Colonic mucosa (tissue), 4 donors: ENCODE measurements at places on chromosomes 5 and 9. TPM values are rescaled to one million over a fixed set of nuclear protein-coding genes. Genes with fewer than 3 reads are reported as not detected.

The OTP gene
- total RNA-seq: not detected

The NUTM2F gene
- not detected for total RNA-seq

The DPM2 gene
- 25.7 TPM for total RNA-seq

The MSMP gene
- total RNA-seq: 2.1 TPM

The APBA1 gene
- total RNA-seq: 6.3 TPM

The ECSCR gene
- 2.2 TPM for total RNA-seq

The LCN9 gene
- not detected for total RNA-seq

The GRXCR2 gene
- total RNA-seq: not detected

The GRHPR gene
- total RNA-seq: 71.1 TPM

The COL5A1 gene
- 10.9 TPM for total RNA-seq

The CDC23 gene
- 27.3 TPM for total RNA-seq

The RFX3 gene
- 9.8 TPM for total RNA-seq

- DNase-seq: no peak
Measured at GRCh38 chr5:153491856-153492255, 1.4 kb downstream of the GRIA1 start.

DNA sequence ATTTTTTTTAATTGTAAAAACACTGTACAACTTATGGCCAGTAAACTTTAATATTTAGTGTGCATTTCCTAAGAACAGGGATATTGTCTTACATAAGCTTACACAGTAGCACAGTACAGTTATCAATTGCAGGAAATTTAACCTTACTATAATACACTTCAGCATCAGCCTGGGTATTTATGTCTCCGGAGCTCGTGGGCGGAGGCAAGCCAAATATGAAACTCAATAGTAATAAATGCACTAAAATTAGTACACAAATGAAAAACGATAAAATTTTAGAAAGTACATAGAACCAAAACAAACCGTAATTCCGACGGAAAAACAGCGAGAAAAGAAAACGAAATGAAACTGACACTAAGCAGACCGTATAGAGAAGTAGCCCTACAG is 91.2 kb downstream of the ANXA2R start:
- DNase-seq: no peak

DNA sequence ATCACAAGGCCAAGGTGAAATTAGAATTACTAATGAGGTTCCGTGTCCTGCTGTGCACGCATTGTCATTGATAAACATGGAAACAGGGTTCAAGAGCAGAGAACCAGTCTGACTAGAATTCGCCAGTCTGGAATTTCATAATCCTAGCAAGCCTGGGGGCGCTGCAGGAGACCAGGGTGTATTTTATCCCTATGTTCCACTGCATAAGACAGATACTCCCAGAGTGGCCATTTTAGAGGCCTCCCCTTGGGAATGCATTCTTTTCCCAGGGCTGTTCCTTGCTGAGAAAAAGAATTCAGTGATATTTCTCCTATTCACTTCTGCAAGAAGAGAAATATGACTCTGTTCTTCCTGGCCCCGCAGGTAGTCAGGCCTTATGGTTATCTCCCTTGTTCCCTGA is 1387.7 kb downstream of the MAT2B start:
- no peak for DNase-seq

- DNase-seq: no peak
Measured at GRCh38 chr9:3875361-3876132, 349.7 kb upstream of the RFX3 start.

DNA sequence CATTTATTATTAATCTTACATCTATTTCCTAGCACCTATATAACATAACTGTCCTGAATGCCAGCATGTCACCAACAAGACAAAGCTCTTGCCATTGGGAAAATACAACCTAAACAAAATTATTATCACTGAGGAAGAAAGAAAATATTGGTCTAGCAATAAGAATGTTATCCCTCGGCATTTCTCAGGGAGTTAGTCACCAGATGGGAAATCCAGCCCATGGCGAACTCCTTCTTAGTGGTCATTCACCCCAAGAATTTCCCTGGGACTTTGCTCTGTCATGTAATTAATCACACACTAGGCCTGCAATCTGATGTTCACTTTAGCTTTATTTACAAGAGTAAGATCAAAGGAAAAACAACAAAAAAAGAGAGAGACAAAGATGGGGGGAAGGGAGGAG is 56.1 kb upstream of the TAS2R1 start:
- no peak for DNase-seq

GRCh38 chr9:133528876-133529241 is 4.1 kb upstream of the MYMK start:
- no peak for DNase-seq

DNA sequence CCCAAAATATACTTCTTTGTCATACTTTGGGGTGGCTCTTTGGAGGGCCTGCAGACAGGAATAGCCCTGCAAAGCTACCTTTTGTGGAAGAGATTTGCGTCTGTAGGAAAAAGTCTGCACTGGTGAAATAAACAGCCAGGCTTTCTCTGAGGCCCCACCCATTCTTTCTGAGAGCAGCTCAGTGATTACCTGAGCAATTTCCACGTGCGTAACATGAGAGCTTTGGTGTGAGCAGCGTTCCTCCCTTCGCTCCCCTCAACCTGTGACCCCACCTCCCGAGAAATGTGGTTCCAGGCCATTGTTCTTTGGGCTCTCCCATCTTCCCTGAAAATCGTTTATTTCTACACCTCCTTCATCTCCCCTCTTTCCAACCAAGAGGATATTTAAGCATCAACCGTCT is 23.8 kb upstream of the FBP1 start:
- DNase-seq: no peak

GRCh38 chr9:135680056-135680455 is 16.9 kb downstream of the LCN9 start:
- no peak for DNase-seq

DNA sequence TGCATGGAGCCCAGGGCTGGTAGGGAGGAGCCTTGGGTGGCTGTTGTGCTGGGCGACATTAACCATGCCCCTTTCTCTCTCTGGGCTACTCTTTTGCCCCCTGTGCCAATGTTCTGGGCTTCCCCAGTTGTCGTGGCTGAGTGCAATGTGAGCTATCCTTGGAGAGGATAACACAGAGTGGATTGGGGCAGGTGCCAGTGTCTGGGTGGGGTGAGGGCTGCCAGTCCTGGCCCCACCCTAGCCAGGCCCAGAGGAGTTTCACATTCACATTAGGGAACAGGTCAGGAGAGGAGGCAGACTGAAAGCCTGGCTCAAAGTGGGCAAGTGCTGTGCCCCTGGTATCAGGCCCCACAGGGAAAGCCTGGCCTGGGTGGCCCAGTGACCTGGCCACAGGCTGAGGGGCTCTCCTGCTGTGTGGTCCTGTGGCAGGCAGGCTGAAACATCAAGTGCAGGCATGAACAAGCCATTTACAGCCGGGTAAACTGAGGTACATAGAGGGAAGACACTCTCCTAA is 7.5 kb upstream of the NDST1 start:
- DNase-seq: peak; percentile 63

DNA sequence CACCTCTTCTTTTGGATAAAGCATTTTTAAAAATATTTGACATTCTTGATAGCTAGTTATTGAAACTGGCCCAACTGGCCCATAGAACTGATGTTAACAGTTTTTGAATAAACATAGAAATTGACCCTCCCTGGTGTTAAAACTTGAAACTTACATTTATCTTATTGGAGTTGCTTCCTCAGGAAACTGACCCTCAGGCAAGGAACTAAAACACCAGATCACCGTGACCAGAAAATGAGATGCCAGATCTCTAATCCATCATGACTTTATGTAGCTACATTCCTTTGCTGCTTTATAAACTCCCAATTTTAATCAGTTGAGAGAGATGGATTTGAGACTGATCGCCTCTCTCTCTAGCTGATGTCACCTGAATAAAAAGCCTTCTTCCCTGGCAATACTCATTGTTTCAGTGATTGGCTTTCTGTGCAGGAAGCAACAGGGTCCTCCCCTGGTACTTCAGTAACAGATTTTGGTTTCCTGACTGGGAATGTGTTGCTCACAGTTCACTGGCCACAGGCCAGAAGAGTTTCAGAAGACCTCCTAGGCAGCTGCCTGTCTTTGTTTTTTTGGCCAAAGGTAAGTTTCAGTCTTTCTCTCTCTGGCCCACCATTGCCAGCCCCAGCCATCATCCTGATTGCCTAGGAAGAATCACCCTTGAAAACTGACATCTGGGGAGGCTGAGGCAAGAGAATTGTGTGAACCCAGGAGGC is 212.4 kb downstream of the DTWD2 start:
- no peak for DNase-seq

GRCh38 chr5:171867786-171868185 is 82.2 kb downstream of the SMIM23 start:
- no peak for DNase-seq

DNA sequence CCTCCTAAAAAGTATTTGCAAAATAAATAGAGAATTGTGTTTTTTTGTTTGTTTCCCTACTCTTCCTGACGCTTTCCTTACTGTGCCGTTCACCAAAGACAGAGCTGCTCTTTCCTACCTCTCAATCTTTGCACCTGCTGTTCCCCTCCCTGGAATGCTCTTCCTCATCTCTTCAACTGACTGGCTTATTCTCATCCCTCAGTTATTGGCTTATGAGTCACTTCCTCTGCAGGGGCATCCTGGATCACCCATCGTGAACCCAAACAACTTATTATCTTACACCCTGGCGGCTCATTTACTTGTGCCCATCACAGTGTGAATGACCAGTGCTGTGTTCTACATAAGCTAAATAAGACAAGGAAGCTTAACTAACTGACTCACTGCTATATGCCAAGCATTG is 36.1 kb upstream of the CCNG1 start:
- DNase-seq: no peak

DNA sequence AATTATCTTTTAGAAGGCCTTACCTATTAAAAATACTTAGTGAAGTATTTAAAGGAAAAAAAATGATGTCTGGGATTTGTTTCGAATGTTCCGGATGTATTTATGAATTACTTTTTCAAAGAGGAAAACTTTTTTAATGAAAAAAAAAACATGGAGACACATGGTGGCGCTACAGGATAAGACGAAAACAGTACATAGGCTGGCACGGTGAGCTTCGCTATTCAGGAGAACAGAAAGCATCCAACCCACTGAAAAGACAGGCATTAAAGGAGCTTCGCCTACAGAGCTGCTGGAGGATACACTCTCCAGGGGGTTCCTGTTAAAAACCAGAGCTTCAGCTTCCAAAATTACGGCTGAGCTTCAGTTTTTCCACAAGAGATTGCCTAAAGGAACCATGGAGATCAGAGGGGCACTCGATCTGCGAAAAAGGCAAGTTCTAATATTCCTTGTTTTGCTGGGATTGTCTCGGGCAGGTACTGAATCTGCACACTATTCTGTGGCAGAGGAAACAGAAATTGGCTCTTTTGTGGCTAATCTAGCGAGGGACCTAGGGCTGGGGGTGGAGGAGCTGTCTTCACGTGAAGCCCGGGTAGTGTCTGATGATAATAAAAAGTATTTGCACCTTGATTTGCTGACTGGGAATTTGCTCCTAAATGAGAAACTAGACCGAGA is at the start of gene PCDHB14:
Gene PCDHB14, plus strand, starts transcription at position 232 of the 672 bp plus-strand sequence. Its CDS starts 163 bp downstream, at position 395.
- no peak for DNase-seq

DNA sequence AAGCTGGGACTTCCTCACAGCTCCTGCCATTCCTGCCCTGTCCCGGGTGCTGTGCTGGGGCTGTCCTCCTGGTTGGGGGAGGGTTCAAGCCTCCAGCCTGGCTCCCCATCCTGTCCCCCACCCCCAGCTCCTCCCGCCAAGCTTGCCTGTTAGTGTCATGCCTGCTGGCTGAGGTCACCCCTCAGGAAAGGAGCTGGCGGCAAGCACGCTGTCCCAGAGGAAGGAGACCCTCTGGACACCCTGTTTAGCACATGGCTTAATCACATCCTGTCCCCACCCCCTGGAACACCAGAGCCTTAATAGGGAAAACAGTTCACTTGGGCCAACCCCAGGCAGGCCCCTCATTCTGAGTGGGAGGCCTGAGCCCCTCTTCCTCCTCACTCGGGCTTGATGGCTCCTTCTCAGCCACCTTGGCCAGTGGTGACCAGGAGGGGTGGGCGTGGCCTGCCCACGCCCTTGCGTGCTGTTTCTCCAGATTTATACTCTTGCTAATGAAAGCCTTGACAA is 9.2 kb upstream of the PHYHD1 start:
- no peak for DNase-seq

DNA sequence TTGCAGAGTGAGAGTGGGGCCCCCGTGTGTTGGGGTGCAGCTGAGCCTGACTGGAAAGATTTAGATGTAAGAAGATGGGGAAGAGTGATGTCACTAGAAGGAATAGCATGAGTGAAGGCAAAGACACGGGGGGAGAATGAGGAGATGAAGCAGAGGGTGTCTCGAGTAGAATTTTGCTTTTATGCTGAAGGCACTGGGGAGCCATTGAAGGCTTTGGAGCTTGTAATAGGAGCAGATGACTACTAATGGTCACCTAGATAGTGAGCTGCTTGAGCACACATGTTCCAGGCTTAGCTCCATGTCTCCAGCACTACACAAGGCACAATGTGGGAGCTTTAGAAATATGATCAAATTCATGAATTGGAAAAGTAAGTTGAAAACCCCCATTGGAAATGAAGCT is 32.1 kb downstream of the COL15A1 start:
- DNase-seq: no peak

GRCh38 chr5:132764671-132765238 is 12.3 kb downstream of the SEPTIN8 start:
- no peak for DNase-seq

GRCh38 chr9:124490004-124490403 is 17.2 kb downstream of the NR5A1 start:
- no peak for DNase-seq

DNA sequence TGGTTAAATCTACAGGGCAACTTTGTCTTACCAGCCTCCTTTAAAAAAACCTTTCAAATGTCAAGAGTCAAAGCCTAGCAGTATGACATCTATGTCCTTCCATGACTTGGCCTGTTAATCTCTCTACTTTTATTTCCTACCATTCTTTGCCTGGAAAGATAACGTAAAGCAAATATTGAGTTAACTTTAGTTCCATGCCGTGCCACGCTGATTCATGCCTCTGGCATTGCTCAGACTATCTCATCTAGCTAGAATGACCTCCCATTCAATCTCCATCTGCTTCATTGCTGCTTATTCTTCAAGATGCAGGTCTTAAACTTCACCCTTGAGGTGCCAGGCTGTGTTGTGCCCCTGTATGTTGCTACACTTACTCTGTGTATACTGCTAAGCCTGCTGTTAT is 729.8 kb downstream of the EFNA5 start:
- no peak for DNase-seq

DNA sequence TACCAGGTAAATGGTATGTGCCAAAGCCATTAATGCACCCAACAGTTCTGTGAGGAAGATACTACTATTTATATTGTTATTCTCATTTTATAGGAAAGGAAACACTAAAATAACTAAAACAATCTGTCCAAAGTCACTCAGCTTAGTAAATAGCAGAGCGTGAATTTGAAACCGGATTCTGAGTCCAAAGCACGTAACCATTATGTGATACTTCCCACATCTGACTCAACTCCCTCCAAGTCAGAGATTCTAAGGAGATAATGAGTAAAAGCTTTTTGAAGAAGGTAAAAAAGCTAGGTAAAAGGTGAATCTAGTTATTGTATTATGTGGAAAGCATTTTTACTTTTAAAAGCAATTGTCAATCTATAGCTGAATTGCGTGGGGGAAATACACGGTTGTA is 208.9 kb downstream of the PBX3 start:
- no peak for DNase-seq
